ENCODE measurements at places on chromosomes 4 and X. TPM values are rescaled to one million over a fixed set of nuclear protein-coding genes. Genes with fewer than 3 reads are reported as not detected.

BRS3 gene
- not detected for total RNA-seq

WAS gene
- 5.9 TPM for total RNA-seq

KLHL8 gene
- total RNA-seq = 9.4 TPM

SLC49A3 gene
- 7.1 TPM for total RNA-seq

AADAT gene
- 2.7 TPM for total RNA-seq

DNA sequence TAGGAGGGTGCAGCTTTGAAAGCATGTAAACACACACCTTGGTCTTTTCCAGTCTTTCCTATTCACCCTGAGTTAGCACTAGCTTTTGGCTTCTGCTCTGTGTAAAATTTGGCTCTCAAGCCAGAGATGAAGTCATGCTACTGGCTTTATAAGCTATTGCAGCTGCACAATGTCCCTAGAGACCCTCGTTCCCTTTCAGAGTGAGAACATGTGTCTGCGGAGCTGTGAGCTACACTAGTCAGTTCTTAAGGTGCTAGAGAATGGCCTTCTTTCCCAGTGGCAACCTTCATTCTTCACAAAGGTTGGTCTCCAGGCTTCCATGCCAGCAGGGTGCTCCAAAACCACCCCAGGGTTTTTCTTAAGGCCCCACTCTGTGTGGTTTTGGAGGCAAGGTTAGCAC is 199.1 kb downstream of the SPATA18 start:
- DNase-seq = no peak
- H3K4me1 ChIP-seq = no peaks in the 10 kb centered on the region
- no peak overlapping the region for H3K27ac ChIP-seq
- H3K36me3 ChIP-seq = no peaks in the 10 kb centered on the region
- H3K27me3 ChIP-seq = no peaks in the 10 kb centered on the region
- H3K4me3 ChIP-seq = no peak overlapping the region

- DNase-seq = no peak
- no peaks in the 10 kb centered on the region for H3K4me1 ChIP-seq
- no peaks in the 10 kb centered on the region for H3K36me3 ChIP-seq
- no peak overlapping the region for H3K4me3 ChIP-seq
- H3K27me3 ChIP-seq = no peaks in the 10 kb centered on the region
Measured at GRCh38 chr4:129950217-129950616, 854.3 kb downstream of the C4orf33 start.

GRCh38 chr4:99863-100262 is 24.4 kb upstream of the ZNF718 start:
- H3K27ac ChIP-seq = no peak overlapping the region
- no peaks in the 10 kb centered on the region for H3K4me1 ChIP-seq
- no peak overlapping the region for H3K4me3 ChIP-seq
- no peaks in the 10 kb centered on the region for H3K36me3 ChIP-seq

GRCh38 chr4:87500092-87500462 is 29.1 kb downstream of the SPARCL1 start:
- DNase-seq = no peak
- no peaks in the 10 kb centered on the region for H3K27me3 ChIP-seq
- peak overlapping the region; percentile 73 for H3K27ac ChIP-seq
- H3K4me3 ChIP-seq = no peak overlapping the region

- H3K4me3 ChIP-seq = no peak overlapping the region
- H3K27ac ChIP-seq = no peak overlapping the region
- H3K36me3 ChIP-seq = no peaks in the 10 kb centered on the region
- no peaks in the 10 kb centered on the region for H3K4me1 ChIP-seq
- no peak for DNase-seq
Measured at GRCh38 chr4:18568600-18568999, 547.0 kb upstream of the LCORL start.

DNA sequence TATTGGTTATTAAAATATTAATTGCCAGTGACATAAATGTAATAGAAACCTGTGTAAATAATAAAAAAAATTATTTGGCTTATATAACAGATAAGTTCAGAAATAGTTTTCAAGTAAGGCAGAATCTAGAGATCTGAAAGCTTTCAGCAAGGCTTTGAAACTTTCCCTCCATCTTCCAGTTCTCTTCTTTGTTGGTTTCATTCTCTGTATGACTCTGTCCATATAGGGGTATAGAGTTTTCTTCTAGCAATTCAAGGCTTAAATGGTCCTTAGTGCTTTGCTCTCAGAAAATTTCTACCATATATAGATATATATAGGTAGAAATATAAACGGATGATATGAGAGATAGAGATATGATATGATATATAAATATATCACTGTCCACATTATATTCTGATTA is 160.5 kb upstream of the GABRA2 start:
- H3K36me3 ChIP-seq = no peaks in the 10 kb centered on the region
- H3K27ac ChIP-seq = no peak overlapping the region
- no peak overlapping the region for H3K4me3 ChIP-seq

- H3K4me3 ChIP-seq = no peak overlapping the region
- no peaks in the 10 kb centered on the region for H3K4me1 ChIP-seq
- H3K27ac ChIP-seq = no peak overlapping the region
- H3K27me3 ChIP-seq = peaks cover 5% of the 10 kb centered on the region
- no peaks in the 10 kb centered on the region for H3K36me3 ChIP-seq
Measured at GRCh38 chr4:111283066-111283677, 660.3 kb upstream of the PITX2 start.

DNA sequence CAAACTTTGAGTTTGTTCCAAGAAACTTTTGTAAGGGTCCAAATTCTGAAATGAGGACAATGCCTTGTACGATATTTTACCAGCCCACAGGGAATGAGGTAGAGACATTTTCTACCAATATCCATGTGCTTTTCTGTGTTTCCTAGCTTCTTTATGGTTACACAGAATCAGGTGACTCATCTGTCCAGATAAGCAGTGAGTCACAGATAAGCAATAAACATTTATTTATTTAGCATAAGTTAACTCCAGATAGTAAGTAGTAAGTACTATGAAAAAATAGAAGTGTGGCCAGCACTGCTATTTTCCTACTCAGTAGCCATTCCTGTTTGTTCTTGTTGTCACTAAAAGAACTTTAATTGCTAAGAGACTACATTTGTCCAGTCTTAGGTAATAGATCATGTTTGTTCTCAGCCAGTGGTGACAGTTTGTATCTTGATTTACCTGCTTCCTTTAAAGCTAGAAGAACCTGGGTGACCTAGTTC is 7.4 kb downstream of the AFF1 start:
- H3K4me1 ChIP-seq = peaks cover 37% of the 10 kb centered on the region
- no peaks in the 10 kb centered on the region for H3K36me3 ChIP-seq
- H3K4me3 ChIP-seq = no peak overlapping the region
- H3K27ac ChIP-seq = peak overlapping the region; percentile 53

GRCh38 chrX:109399831-109400230 is 82.1 kb downstream of the GUCY2F start:
- no peaks in the 10 kb centered on the region for H3K4me1 ChIP-seq
- no peak for DNase-seq
- H3K27ac ChIP-seq = no peak overlapping the region
- no peaks in the 10 kb centered on the region for H3K36me3 ChIP-seq
- no peak overlapping the region for H3K4me3 ChIP-seq

DNA sequence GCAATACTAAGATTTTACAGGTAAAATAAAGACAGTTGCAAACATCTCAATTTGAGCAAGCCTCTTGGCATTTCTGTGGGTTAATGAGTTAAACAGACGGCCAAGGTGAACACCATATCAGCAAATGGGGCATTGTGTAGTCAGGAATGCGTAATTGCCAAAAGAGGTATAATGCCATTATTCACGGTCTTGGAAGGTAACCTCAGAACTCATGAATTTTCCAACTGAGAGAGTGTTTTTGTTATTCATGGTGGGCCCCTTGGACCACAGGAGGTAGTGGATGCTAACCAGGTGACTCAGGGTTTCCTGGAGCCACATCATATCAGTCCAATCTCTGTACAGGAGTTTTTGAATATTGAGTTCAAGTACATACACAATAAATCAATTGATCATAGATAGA is 368.0 kb upstream of the TECRL start:
- H3K36me3 ChIP-seq = no peaks in the 10 kb centered on the region
- no peak overlapping the region for H3K4me3 ChIP-seq
- DNase-seq = no peak
- no peak overlapping the region for H3K27ac ChIP-seq
- H3K27me3 ChIP-seq = no peaks in the 10 kb centered on the region

GRCh38 chrX:107672955-107673378 is 44.7 kb downstream of the PRPS1 start:
- peak; percentile 87 for DNase-seq
- H3K4me1 ChIP-seq = peaks cover 4% of the 10 kb centered on the region
- H3K27me3 ChIP-seq = no peaks in the 10 kb centered on the region
- H3K36me3 ChIP-seq = no peaks in the 10 kb centered on the region
- H3K27ac ChIP-seq = peak overlapping the region; percentile 96

GRCh38 chrX:79117078-79117477 is 27.4 kb upstream of the GPR174 start:
- no peak overlapping the region for H3K4me3 ChIP-seq
- H3K27me3 ChIP-seq = no peaks in the 10 kb centered on the region
- no peaks in the 10 kb centered on the region for H3K4me1 ChIP-seq
- H3K27ac ChIP-seq = no peak overlapping the region
- H3K36me3 ChIP-seq = no peaks in the 10 kb centered on the region

- no peak overlapping the region for H3K4me3 ChIP-seq
- no peaks in the 10 kb centered on the region for H3K36me3 ChIP-seq
- peaks cover 40% of the 10 kb centered on the region for H3K4me1 ChIP-seq
- no peaks in the 10 kb centered on the region for H3K27me3 ChIP-seq
- H3K27ac ChIP-seq = peak overlapping the region; percentile 85
- DNase-seq = peak; percentile 36
Measured at GRCh38 chr4:140242357-140243277, 88.6 kb upstream of the MAML3 start.

- no peak overlapping the region for H3K27ac ChIP-seq
- H3K4me3 ChIP-seq = no peak overlapping the region
- H3K27me3 ChIP-seq = no peaks in the 10 kb centered on the region
- H3K36me3 ChIP-seq = no peaks in the 10 kb centered on the region
- peaks cover 30% of the 10 kb centered on the region for H3K4me1 ChIP-seq
Measured at GRCh38 chr4:139922406-139923024, 231.5 kb downstream of the MAML3 start.

- H3K4me3 ChIP-seq = peak within 1 kb of the TSS; percentile 51
- H3K27me3 ChIP-seq = no peaks in the 10 kb centered on the region
- H3K27ac ChIP-seq = peak within 1 kb of the TSS; percentile 85
- peak; percentile 86 for DNase-seq
- peaks cover 5% of the 10 kb centered on the region for H3K4me1 ChIP-seq
Measured at GRCh38 chr4:90127223-90127705, at the start of gene CCSER1. Gene CCSER1, plus strand, starts transcription at chr4:90127394.

- H3K4me1 ChIP-seq = no peaks in the 10 kb centered on the region
- no peak overlapping the region for H3K27ac ChIP-seq
- no peaks in the 10 kb centered on the region for H3K36me3 ChIP-seq
- no peaks in the 10 kb centered on the region for H3K27me3 ChIP-seq
Measured at GRCh38 chr4:86398187-86398586, 38.3 kb upstream of the MAPK10 start.

DNA sequence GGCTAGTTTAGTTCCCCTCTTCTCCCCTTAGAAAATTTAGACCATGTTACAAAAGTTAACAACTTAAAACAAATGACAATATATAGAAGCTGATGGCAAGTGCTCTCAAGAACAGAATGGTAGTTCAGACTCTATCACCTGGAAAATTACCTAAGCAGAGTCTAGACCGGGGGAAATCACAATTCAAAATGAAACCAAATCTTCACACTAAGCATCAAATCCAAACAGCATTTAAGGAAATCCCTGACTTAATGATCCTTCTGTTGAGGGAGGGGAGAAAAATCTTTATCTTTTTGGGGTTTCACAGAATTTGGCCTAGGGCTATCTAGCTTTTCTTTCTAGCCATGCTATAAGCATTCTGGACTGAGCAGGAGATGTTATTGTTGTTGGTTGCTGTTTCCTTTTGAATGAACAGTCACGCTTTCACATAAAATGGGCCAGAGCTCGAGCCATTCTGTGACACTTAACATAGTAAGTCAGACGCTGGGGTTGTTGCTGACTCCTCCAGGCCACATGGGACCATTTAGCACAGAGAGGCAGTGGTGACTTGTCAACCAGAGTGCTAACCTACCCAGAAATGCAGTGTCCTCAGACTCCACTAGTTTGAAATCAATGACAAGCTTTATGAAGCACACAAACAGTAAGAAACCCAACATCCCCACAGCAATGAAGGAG is 16.0 kb upstream of the LSM6 start:
- H3K4me3 ChIP-seq = no peak overlapping the region
- H3K27me3 ChIP-seq = no peaks in the 10 kb centered on the region
- H3K4me1 ChIP-seq = no peaks in the 10 kb centered on the region
- H3K27ac ChIP-seq = no peak overlapping the region
- H3K36me3 ChIP-seq = no peaks in the 10 kb centered on the region

DNA sequence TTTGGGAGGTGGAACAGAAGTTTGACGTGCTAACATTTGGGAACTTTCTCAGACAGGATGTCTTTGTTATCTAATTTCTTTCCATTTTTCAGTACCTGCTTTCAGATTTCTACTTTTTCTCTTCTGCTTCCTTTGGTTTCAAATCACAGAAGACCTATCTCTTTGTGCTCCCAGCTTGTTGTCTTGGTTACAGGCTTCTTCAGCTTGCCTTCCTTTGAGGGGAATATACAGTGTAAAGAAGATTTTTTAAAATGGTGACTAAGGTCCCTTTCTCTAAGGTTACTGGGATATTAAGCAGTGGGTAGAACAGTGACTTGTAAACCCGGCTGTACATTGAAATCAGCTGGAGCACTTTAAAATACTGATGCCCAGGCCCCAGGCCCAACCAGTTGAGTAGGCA is 48.0 kb downstream of the TMEM164 start:
- H3K4me1 ChIP-seq = no peaks in the 10 kb centered on the region
- no peaks in the 10 kb centered on the region for H3K27me3 ChIP-seq
- H3K4me3 ChIP-seq = no peak overlapping the region
- H3K36me3 ChIP-seq = no peaks in the 10 kb centered on the region

DNA sequence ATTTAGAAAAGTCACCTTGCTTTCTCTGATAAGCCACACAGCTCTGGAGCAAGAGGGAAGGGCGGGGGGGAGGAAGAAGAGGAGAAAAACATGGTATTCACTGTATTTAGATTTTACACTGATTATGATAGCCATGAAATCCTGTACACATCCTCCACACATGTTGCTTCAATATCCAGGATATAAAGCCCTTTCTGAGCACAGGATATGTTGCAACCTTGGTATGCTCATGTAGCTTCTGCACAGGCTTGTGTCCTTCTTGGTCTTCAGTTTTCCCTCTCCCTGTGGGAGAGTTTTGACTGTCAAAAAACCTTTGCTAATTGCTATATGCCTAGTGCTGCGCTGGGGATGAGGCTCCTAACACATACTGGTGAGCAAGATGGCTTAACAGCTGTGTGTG is 61.9 kb upstream of the DAPP1 start:
- H3K27me3 ChIP-seq = no peaks in the 10 kb centered on the region
- no peak overlapping the region for H3K27ac ChIP-seq
- DNase-seq = no peak
- no peaks in the 10 kb centered on the region for H3K36me3 ChIP-seq

DNA sequence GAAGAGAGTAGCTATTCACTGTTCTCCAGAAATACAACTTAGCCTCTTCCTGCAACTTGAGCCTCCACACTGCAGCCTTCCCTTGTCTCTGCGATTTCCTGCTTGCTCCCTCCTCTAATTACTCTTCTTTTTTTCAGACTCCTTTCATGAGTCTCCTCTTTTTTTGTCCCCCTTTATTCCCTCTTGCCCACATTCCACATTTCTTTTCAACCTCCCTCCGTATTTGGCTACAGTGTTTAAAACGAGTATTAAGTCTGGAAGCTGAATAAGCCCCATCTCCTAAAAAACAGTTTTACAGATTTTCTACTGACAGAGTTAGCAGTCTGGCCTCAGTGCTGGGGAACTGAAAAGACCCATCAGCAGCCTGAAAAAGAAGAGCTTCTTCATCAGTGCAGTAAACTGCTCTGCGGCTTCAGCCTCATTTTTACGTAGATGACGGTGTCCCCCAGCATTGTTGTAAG is 141.5 kb downstream of the TENM3 start:
- no peak for DNase-seq
- no peaks in the 10 kb centered on the region for H3K27me3 ChIP-seq
- H3K27ac ChIP-seq = no peak overlapping the region
- H3K36me3 ChIP-seq = no peaks in the 10 kb centered on the region

All from transverse colon (tissue), 4 donors.